Psoas muscle (tissue), 8 donors: ENCODE measurements at places on chromosomes 2 and 18.

DNA sequence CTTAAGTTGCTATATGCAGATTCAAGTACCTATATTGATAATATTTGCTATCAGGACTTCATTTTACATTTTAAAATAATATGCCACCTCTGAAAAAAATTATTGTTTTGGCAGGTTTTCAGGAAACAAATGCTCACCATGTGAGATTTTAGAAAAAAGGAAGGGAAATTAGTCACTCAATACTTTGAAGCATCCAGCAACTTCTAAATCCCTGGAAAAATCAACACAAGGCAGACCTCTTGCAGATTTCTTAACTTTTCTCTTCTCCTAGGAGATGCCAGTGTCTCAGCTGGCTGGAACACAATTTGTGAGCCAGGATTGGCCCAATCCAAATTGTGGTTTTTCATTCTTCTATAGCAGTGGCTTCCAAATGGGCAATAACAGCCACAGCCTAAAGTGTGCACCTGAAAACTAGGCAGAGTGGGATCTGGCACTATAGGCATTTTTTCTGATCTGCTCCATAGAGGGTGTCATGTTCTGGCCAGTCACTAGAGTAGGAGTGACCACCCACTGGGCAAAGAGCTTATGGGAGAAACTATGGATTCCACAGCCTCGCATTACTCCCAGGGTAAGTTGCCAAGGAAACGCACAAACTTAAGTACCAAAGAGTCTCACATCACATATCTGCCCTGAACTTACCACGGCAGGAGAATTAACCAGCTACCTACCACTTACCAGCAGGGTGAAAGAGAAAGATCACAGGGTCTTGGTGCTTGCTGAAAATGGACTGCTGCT is 28.1 kb upstream of the THOC1 start:
- no peak for DNase-seq

- no peak for DNase-seq
These were observed 55.5 kb upstream of the SLC8A1 start for GRCh38 chr2:40507432-40507831.

DNA sequence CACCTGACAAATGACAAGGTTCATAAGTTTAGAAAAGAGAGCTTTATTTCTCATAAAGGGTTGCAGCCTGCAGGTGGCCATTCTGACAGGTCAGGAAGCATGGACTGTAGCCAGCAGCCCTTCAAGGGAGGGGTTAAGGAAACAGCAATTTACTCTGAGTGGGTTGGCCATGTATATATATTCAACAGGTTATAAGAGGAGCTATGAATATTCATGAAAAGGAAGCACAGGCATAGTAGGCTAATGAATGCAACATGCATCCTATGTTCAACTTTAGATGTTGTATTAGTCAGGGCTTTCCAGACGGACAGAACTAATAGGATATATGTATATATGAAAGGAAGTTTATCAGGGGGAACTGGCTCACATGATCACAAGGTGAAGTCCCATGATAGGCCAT is 20.6 kb downstream of the RNU2-63P start:
- no peak for DNase-seq

DNA sequence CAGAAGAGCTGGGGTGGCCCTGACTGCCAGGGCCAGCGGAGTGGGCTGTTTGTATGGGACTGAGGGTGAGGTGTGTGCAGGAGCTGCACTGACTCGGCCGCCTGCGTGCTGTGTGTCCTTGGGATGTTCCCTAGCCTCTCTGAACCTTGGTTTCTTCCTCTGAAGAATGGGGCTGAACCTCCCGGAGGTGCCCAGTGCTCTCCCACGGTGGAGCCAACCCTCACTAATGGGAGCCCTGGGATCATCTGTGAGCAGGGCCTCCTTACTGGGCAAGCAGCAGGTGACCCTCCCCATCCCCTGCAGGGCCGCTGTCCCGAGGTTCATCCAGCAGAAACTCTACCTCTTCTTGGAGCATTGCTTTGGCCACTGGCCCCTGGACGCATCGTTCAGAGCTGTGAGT is 11.7 kb upstream of the CCDC74A start:
- DNase-seq: no peak

DNA sequence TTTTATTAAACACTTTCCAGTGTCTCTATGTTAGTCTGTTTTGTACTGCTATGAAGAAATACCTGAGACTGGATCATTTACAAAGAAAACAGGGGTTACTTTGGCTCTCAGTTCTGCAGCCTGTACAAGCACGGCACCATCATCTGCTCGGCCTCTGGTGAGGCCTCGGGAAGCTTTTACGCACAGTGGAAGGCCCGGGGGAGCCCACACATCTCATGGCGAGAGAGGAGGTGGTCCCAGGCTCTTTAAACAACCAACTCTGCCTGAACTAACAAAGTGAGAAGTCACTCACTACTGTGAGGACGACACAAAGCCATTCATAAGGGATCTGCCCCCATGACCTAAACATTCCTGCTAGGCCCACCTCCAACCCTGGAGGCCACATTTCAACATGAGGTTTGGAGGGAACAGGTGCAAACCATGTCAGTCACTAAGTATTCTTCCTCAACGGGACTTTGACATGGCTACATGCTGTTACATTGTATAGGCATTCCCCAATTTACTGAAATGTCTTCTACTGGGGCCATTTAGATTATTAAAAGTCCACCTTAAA is 26.1 kb downstream of the CYB5A start:
- DNase-seq: no peak

- no peak for DNase-seq
These were observed 4.3 kb downstream of the TMEFF2 start for GRCh38 chr2:192190474-192190873.
